ENCODE measurements at places on chromosomes 1 and 21.

DNA sequence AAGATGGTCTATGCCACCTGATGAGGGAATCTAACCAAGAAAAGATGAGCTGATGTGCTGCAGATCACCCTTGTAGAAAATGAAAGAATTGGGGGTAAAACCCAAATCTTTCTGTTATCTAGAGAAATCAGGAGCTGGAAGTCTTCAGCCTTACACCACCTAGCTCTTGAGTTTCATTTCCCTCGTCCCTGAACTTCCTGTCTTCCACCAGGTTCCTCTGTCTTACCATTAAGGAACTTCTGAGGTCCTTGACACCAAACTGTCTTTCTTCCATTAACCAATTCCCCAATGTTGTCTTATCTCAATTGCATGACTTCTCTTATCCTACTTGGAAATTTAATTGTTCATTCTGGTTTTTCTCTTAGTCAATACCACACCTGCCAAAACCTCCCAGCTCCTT is 31.5 kb downstream of the LPAR3 start:
- DNase-seq, result no peak

- DNase-seq, result no peak
Observed at GRCh38 chr1:147620543-147620942, 49.8 kb downstream of the ACP6 start.

DNA sequence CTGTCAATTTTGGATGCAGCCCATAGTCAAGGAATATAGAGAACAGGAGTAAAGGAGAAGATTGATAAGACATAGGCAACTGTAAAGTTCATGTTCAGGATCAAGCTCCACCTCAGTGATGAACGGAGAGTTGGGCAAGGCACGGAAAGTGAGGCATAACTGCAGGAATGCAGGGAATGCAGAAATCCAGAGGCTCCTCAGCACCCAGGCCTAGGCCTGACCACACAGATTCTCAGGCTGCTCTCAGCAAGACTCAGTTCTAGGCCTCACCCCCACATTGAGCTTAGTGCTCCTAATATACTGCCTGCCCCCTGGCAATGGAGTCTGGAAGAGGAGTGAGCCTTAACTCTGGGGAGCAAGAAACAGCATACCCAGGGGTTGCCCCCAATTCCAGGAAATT is 36.3 kb upstream of the S1PR1 start:
- DNase-seq, result no peak

GRCh38 chr21:39009587-39010225 is 173.5 kb downstream of the PSMG1 start:
- no peak for DNase-seq

- peak; percentile 81 for DNase-seq
Observed at GRCh38 chr1:93844262-93845045, 34.6 kb downstream of the DNTTIP2 start.

GRCh38 chr21:18000981-18001686 is 182.0 kb upstream of the C21orf91 start:
- DNase-seq, result no peak

GRCh38 chr1:31905681-31906080 is 32.5 kb downstream of the PTP4A2 start:
- no peak for DNase-seq

Data from NCI-H1105 treated with DMSO at 0.1 percent for 48 hours (cell line).